Transverse colon (tissue), 4 donors: ENCODE measurements at places on chromosomes 2 and 18.

DNA sequence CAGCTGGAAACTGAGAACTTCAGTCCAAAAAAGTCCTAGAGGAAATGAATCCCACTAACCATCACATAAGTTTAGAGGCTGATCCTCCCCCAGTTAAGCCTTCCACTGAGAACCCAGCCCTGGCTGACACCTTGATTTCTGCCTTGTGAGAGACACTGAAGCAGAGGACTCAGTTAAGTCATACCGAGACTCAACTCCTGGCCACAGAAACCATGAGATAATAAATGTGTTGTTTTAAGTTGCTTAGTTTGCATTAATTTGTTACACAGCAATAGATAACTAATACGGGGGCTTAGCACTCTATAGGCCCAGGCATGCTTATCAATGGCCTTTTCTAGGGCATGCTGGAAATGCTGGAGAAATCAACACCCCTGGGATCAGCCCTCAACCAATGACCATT lies 3.4 kb upstream of the ADD2 start:
- no peak for DNase-seq

- no peak for DNase-seq
Measured at GRCh38 chr18:7608781-7609201, 41.7 kb downstream of the PTPRM start.

- DNase-seq, result no peak
Measured at GRCh38 chr2:217650229-217650628, 352.6 kb downstream of the TNS1 start.

DNA sequence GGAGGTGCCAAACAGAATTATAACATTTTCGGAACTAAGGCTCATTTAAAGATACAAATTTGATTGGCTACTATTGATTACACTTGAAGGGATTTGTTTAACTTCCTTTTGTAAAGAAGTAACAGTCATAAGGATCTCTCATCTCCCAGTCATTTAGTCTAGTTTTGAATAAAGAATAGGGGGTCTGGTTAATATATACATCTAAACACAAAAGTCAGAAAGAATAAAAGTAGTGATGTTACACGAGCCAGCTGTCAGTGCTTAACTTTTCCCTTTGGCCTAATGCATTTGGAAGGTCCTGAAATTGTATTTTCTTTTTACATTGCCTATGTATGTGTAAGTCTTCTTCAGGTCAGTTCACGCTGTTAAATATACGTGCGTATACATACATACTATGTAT lies 8.1 kb downstream of the SEPTIN2 start:
- DNase-seq, result no peak

- DNase-seq, result no peak
Measured at GRCh38 chr2:193583638-193584400, 1389.1 kb upstream of the TMEFF2 start.

GRCh38 chr18:10015941-10016819 lies 102.4 kb downstream of the VAPA start:
- DNase-seq, result no peak
